Skin of body (tissue), 3 donors: ENCODE measurements at places on chromosomes 6 and 20.

DNA sequence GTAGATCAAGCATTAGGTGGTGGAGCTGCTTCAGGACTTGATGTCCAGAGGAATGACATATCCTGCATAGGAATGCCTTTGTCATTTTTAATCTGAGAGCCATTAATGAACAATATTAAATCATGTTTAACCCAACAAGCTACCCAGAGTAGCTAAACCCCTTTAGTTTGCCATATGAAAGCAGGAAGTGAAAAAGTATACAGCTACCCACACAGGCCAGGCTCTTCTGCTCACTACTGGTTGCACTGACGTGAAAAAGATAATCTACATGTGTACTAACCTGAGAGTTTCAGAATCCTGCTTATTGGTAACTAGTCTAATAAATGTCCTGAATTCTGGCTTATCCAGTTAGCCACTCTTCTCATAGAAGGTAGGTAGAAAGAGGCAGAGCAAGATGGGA, 19.9 kb downstream of the GLYATL3 start:
- DNase-seq = no peak

- DNase-seq = no peak
Observed at GRCh38 chr20:4663044-4663443, 58.7 kb upstream of the PRND start.

- DNase-seq = no peak
Observed at GRCh38 chr6:136742125-136742524, 50.2 kb downstream of the MAP3K5 start.

- peak; percentile 49 for DNase-seq
Observed at GRCh38 chr6:140857739-140858380, 1274.9 kb upstream of the GJE1 start.

DNA sequence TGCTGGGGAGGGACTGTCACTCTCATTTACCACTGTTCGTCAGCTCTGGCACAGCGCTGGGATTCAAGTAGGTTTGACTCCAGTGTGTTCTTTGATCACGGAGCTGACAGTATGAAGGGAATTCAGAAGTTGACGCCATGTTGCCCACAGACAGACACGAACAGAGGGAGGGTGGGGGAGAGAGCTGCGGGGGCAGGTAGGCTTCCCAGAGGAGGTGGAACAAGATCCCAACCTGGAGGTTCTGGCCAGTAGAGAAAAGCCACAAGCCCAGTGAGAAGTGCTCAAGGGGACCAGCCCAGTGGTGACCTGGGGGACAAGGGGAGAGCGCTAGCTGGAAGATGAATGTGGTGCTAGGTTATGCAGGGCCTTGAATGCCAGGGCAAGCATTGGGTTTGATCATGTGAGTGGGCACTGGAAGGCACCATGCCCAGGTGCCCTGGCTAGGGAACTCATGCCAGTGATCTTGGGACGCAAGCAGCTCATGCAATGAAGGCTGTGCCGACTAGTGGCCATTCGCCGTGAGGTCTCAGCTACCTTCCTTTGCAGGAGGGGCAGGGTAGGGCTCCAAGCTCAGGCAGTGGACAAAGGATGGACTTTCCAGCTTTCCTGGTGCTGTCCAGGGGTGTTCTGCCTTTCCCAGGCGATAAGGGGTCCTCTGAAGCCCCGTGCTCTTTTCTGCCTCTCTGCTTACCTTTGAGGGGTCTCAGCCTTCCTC, 50.4 kb upstream of the APCDD1L start:
- no peak for DNase-seq

DNA sequence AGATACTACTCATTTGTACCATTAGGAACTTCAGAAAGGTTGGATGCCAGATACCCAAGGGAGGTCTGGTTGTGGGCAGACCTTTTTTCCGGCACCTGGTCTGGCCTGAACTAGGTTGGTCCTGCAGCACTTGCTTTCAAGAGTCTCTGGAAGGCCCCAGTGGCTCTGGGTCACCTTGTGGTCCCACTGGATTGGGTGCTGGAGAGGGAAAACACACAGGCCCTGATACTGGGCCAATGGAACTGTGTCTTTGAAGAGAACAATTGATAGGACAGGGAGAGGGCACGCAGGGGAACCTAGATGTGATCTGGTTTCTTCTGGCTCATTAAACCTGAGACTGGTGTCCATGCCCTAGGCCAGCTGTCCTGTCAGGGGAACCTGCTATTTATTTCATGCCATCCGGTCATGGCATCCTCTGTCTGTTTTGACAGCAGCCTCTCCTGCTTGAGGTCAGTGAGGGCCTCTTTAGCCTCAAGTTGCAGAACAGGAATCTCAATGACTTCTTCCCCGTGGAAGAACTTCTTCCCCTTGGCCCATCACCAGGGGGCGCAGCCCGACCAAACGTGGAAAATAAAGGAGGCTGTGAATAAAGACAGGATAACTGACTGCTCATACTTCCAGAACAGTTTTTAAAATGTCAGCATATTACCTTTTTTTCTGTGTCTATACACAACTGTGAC, 25.0 kb downstream of the TAF8 start:
- DNase-seq = peak; percentile 54

DNA sequence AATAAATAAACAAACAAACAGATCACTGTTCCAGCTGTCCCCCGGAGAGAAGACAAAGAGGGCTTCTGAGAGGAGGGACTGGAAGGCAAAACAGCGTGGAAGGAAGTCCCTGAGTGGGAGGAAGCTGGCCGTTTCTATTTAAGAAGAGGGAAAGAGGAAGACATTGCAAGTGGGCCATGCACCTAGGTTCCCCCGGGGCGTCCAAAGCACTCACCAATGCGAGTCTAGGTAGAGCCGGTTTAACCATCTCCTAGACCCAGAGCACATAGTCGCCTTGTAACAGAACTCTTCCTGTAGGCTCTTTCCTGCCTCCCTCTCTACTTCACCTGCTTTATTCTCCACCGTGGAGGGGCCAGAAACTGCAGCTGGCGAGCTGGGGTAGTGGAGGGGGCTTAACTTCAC, 158.4 kb downstream of the ZDHHC14 start:
- no peak for DNase-seq

DNA sequence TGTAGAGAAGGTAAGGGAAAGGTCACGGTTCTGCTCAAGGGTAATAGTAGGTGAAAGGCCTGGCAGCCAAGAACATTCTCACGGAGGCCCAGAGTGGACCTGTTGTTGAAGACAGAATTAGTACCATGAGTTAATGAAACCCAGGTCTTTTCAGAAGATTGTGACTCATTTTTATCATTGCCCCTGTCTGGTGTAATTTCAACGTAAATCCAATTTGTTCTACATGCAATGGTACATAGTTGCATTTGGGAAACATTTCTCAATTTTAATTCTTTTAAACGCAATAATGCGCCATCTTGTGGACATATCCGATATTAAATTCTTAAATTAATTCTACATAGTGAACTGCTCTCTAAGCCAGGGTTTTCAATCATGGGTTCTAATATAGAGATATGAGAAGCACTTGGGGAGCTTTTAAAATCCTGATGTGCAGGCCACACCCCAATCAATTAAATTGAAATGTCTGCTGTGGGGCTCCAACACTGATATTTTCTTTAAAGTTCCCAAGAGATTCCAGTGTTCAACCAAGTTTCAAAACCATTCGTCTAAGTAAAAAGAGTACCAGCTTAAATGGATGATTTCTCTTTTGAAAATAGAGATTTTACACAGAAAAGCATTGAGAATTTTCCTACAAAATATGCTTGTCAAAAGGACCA, 257.4 kb downstream of the PLCB1 start:
- peak; percentile 21 for DNase-seq

DNA sequence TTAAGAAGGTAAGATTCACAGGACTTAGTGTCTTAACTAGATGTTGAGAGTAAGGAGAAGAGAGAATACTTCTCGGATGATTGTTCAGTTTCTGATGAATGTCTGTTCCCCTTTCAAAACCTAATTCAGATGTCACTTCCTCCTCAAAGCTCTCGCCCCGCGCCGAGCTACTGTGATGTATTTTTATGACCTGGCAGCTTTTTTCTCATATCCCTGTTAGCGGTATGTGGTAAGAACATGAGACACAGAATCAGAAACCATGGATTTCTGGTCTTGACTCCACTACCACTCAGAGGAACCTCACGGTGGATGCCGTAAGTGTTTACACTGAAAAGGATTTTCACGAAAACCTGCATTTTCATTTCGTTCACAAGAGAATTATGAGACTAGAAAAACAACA, 48.4 kb downstream of the CEP43 start:
- DNase-seq = no peak

DNA sequence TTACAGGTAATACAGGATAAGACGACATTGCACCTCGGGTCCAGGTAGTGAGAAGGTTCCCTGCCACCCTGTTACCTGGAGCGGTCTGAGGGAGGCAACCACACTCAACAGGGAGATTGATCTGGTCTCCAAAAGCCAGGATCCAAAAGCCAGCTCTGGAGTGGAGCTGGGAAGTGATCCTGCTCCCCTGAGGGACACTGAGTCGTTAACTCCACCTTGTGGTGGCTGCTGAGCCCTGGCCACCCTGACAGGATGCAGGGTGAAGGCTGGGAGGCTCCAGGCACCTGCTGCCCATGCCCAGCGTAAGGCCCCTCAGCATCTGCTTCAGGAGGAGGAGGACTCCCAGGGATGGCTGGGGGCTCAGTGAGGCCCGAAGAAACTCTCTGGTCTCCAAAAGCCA, 38.7 kb upstream of the SLC22A2 start:
- no peak for DNase-seq

DNA sequence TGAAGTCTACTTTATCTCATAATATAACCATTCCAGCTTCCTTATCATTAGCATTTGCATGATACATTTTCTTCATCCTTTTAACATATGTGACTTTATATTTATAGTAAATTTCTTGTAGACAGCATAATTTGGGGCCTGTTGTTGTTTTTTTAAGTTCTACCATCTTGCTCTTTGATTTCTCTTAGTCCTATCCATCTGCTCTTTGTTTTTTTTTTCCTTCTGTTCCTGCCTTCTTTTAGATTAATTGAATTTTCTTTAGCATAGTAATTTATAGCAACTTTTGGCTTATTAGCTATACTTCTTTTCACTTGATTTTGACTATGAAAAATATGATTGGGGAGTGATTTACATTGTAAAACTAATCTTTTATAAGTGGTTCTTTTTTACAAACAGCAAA, 19.2 kb upstream of the FABP7 start:
- DNase-seq = no peak

DNA sequence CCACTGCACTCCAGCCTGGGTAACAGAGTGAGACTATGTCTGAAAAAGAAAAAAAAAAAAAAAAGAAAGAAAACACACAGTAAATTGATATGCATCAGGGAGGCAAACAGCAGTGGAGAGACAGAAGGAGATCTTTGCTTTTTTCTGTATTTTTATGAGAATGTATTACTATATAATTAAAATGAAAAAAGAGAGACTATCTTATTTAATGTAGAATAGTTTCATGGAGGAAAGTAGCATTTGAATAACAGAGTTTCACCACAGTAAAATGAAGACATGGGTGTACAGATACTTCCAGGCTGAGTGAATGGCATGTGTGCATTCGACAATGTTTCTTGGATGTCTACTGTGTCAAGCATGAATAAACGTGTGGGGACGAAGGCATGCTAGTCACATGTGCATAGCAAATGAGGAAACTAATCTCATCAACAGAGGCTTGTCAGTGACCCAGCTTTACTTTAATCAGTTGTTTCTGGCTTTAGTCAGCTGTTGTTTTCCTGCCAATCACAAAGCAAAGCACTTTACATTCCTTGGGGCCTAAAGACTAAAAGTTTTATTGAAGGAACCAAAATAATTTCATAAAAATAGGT, 55.5 kb upstream of the ARMH2 start:
- peak; percentile 31 for DNase-seq

GRCh38 chr6:24935366-24936152, at the start of gene RIPOR2:
Gene RIPOR2, minus strand, starts transcription at chr6:24935960. Its CDS starts 62 bp downstream, at chr6:24935898.
- DNase-seq = no peak

GRCh38 chr6:169921217-169921616, 169.8 kb downstream of the ERMARD start:
- DNase-seq = no peak

GRCh38 chr6:160069050-160069454, 52.6 kb upstream of the SLC22A1 start:
- no peak for DNase-seq

DNA sequence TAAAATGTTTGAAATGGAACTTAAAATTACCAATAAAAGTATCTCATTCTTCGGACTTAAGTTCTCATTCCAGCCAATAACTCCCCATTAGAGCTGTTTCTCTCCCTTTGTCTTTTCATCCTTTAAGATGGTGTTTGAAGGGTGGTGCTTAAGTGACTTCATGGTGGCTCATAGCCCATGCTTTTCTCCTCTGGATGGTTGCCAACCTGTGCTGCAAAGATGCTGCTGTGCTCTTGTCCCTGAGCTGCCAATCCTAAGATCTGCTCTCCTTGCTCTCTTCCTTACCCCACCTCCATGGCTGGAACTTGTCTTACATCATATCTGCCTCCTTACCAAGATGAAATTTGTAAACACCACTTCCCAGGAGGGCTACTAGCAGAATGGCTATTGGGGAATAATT, 31.6 kb upstream of the PNRC1 start:
- peak; percentile 46 for DNase-seq

- DNase-seq = no peak
Observed at GRCh38 chr20:20297752-20298151, 70.2 kb upstream of the INSM1 start.
